Stimulated activated CD8-positive, alpha-beta memory T cell treated with anti-CD3 and anti-CD28 coated beads, Interleukin-7, amount 100 ng/mL, for 1 hour (primary cell): ENCODE measurements at places on chromosomes 3 and 15.

- DNase-seq: no peak
Observed at GRCh38 chr15:77580996-77581682, 51.6 kb downstream of the LINGO1 start.

- DNase-seq: no peak
Observed at GRCh38 chr15:39195961-39196486, 384.9 kb upstream of the THBS1 start.

DNA sequence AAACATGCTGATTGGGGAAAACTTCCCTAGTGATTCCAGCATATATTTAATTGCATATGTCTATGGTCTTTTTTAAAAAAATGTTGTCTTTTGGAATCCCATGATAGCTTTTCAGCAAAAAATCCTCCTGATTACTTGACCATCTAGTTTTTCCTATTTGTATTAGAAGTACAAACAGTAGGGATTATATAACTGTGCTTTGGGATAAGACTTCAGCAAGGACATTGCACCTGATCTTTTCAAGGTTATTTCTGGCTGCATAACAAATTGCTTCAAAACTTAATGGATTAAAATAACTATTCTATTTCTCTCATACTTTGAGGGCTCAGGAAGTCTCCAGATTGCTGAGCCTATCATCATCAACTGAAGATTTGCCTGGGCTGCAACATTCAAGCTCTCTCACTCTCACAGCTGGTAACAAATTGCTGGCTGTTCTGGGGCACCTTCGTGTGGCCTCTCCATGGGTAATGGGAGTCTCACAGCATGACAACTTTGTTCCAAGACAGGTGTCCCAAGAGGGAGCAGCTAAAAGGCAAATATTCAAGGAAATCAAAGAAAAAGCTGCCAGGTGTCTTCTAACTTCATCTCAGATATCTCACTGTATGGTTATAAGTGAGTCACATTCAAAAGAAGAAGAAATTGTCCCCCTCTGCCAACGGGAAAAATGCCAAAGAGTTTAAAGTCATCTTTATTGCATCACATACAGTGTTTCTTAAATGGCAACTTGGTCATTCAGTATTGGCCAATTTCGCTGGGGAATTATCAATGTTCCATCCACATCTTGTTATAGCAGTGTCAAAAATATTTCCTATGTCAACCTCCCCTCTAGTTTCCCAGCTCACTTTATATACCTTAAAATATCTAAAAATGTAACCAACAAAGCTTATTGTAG, 644.5 kb upstream of the GRM7 start:
- DNase-seq: no peak

- no peak for DNase-seq
Observed at GRCh38 chr3:114093596-114093995, 37.1 kb downstream of the QTRT2 start.

DNA sequence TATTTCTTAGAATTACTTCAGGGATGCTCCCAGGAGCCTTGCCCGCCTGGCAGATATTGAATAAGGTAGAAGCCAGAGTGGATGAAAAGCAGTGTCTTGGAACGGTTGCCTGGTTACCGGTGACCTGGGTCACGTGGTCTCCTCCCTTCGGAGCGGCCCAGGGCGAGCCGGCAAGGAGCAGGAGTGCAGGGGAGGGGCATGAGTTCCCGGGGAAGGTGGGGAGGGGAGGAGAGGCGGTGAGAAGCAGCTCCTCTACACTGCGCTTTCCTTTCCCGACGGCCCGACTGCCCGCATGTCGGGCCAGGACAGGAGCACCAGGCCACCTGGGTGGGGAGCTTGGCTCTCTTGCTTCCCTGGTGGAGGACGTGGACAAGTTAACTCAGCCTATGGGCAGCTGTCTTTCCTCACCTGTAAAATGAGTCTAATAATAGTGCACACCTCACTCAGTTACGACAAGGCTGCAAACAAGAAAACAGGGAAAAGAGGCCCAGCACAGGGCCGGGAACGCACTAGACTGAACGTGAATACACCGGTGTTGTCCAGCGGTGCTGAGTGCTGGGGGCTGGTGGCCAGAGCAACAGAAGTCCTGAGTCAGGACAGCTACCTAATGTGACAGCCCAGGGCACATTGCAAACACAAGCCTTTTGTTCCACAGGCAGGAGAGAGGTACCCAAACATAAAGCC, 198.3 kb downstream of the ADAMTS9 start:
- no peak for DNase-seq

DNA sequence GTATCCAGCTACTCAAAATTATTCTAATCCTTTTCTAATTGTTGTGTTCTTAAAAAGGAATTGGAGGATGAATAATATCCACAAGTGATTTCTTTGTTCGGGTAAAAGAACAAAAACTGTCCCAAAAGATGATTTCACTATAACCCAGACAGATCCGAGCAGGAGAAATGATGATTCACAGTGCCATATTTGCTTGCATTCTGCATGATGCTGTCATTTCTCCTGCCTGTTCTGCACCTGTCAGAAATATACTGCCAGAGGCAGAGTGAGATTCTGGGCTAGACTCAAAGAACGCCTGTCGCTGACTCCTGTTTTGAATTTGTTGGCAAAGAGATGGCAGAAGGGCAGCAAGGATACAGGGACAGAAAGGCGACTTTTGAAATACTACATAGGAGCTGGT, 34.7 kb upstream of the SLC24A5 start:
- DNase-seq: no peak
